ENCODE measurements at places on chromosomes 12 and 14. TPM values are rescaled to one million over a fixed set of nuclear protein-coding genes. Genes with fewer than 3 reads are reported as not detected.

DNA sequence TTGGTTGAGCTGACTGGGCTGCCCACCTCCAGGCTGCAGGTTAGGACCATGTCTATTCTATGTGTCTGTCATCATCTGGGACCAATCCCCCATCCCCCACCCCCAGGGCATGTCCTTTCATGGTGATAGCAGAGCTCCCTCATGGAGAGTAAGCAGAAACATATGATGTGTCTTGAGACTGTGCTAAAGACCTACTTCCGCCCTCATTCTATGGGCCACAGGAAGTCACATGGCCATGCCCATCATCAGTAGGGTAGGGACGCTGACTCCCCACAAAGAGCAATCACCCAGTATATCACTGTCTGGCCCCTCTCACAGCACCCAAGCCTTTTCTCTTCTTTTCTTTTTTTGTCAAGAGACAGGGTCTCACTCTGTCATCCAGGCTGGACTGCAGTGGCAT lies 99.7 kb downstream of the CMKLR1 start:
- peak; percentile 53 for DNase-seq

GRCh38 chr12:108854451-108855283 lies 2.7 kb downstream of the SSH1 start:
- DNase-seq, result no peak

DNA sequence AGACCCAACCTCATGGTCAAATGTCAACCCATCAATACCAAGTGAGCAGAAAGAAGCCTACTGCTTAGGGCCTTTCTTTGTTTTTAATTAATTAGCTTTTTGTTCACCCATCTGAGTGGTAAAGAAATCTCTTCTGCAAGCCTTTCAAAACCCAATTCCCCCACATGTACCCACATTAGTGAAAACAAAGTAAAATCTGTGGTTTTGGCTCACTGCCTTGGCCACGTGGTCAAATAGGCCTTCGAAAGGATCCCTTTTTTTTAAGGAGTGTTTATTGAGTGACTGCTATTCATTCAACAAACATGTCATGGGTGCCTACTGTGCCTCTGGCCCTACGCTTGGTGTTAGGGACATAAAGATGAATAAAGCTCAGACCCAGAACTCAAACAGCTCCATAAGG lies 160.1 kb downstream of the NUAK1 start:
- no peak for DNase-seq

Gene ZFHX2
- 0.29 TPM for total RNA-seq

Gene IL31
- not detected for total RNA-seq

DNA sequence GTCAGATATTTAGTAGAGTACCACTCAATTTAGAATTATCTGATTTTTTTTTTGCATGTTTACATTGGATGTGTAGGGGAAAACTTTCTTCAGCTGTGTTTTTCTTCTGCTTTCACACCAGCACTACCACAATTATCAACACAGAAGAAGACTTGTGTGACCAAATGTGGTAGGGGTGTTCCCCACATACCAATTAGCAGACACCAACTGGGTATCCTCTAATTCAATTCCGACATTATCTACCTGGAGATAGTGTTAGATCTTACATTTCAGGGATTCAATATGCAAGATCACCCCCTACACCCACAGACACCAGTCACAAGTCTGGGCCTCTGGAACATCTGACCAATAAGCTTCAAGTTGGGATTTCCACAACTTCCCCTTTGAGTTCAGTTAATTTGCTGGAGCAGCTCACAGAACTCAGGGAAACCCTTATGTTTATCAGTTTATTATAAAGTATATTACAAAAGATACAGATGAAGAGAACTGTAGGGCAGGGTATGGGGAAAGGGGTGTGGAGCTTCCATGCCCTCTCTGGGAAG lies 4.1 kb upstream of the KLRG1 start:
- no peak for DNase-seq

DNA sequence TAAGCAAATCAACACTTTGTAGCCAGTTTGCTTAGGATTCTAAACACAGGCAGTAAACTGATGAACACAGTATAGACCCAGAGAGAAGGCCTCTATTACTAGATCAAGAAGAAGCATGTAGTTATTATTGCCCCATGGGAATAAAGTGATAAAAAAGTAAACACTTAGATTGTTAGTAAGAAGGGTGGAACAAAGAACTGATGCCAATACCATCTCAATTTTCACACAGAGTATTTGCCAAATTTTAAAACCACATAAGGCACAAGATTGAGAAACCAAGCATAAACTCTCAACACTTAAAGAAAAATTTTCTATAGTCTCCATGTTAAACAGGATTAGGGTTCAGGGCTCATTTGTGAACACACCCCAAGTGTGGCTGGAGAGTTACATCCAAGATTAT lies 77.0 kb upstream of the SYT1 start:
- no peak for DNase-seq

GRCh38 chr14:102539544-102540314 lies 30.2 kb upstream of the ANKRD9 start:
- no peak for DNase-seq

- no peak for DNase-seq
These were observed 27.5 kb downstream of the RFLNA start for GRCh38 chr12:124322271-124322998.

Gene SLC39A9
- 33.1 TPM for total RNA-seq

- no peak for DNase-seq
These were observed 64.8 kb upstream of the YARS2 start for GRCh38 chr12:32820376-32820931.

- DNase-seq, result peak; percentile 72
These were observed 19.0 kb downstream of the RIN3 start for GRCh38 chr14:92532490-92533163.

- peak; percentile 81 for DNase-seq
These were observed 16.4 kb upstream of the NUDT4 start for GRCh38 chr12:93361151-93361919.

GRCh38 chr12:1532375-1533165 lies 61.8 kb downstream of the FBXL14 start:
- DNase-seq, result no peak

Gene ZNF839
- 12.8 TPM for total RNA-seq

Gene PSMB11
- not detected for total RNA-seq

DNA sequence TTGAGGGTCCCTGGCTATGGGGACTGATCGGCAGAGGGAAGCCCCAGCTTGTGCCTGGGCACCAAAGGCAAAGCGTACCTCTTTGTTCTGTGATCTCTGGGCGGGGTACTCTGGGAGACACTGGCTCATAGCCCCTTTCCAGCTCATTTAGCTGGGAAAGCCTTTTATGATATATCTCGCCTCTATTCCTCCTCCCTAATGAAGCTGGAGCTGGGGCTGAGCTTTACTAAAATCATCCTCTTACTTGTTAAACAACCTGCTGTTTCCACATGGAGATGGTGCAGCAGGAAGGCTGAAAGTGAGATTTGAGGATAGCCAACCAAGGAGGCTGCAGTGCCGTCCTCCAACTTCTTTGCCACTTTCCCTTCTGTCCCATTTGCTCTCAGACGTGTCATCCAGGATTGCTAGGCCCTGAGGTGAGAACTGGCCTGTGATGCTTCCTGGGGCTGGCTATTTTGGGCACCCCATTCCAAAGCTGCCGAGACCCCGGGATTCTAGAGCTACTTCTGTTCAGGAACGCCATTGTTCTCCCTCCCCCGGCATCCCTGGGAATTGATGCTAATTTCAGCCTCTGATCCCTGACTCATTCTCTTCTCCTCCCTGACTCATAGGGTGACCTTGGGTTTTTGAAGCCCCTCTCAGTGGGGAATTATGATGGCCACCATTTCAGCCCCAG lies 16.0 kb downstream of the PDE1B start:
- DNase-seq, result no peak

Gene TUNAR
- not detected for total RNA-seq

- DNase-seq, result no peak
These were observed 51.6 kb upstream of the CRY1 start for GRCh38 chr12:107144990-107145389.

DNA sequence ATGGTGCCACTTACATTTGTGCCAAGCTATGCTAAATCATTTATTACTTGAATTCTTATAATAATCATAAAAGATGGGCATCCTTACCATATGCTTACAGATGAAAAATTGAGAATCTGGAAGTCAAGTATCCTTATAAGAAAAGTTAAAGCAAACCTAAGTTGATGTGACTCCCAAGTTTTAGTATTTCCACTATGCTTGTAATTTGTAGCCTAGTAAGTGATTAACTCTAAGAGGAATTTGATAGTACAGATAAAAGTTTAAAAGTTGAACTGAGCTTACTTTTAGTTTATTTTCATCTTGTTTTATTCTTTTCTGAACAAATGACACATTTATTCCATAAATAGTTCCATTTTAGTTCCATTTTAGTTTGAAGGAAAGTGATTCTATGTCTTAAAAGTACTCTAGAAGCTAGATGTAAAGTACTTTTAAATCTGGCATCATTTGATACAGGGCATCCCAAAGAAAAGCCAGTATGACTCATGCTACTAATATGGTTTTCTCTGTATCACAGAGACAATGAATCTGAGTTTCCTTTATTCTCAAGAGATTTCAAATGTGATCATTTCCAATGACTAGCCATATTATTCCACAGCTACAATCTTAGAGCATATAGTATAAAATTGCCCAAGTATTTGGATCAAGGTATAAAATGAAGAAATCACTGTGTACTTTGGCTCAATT lies 596.0 kb downstream of the SLC16A7 start:
- no peak for DNase-seq

Measured in lower leg skin (tissue), 4 donors.